ENCODE measurements at places on chromosomes 3 and 15.

DNA sequence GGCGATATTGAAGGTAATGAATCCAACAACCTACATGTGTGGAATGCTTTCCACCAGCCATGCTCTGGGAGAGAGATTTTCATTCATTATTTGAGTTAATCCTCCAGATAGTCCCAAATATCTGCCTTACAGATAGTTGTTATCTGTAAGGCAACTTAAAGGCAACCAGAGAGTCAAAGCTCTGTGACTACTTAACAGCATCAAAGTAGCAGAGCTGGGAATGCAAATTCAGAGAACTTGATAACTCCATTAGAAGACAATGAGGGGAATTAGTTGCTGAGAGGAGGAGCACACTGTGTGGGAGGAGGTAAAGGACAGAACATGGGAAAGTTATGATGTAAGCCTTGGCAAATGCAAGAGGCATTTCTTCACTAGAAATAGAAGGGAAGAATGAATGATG lies 10.5 kb upstream of the CRBN start:
- DNase-seq = no peak

GRCh38 chr3:15845475-15845874 lies 47.7 kb upstream of the ANKRD28 start:
- no peak for DNase-seq

GRCh38 chr3:115814778-115815380 lies 191.6 kb downstream of the GAP43 start:
- peak; percentile 71 for DNase-seq

GRCh38 chr15:88804257-88804656 lies 1.0 kb downstream of the ACAN start:
- DNase-seq = no peak

- no peak for DNase-seq
These were observed 86.4 kb upstream of the ARRDC4 start for GRCh38 chr15:97874139-97874538.

- no peak for DNase-seq
These were observed 148.6 kb downstream of the SST start for GRCh38 chr3:187521546-187521945.

GRCh38 chr15:29890336-29891095 lies 68.2 kb upstream of the TJP1 start:
- DNase-seq = no peak
